Stimulated activated CD8-positive, alpha-beta memory T cell treated with anti-CD3 and anti-CD28 coated beads, Interleukin-2, amount 100 ng/mL, for 1 hour (primary cell): ENCODE measurements at places on chromosomes 1 and 21.

GRCh38 chr1:2628933-2629626, 3.7 kb downstream of the MMEL1 start:
- DNase-seq: no peak

- no peak for DNase-seq
These were observed 3.8 kb downstream of the DNASE2B start for GRCh38 chr1:84402060-84402459.

DNA sequence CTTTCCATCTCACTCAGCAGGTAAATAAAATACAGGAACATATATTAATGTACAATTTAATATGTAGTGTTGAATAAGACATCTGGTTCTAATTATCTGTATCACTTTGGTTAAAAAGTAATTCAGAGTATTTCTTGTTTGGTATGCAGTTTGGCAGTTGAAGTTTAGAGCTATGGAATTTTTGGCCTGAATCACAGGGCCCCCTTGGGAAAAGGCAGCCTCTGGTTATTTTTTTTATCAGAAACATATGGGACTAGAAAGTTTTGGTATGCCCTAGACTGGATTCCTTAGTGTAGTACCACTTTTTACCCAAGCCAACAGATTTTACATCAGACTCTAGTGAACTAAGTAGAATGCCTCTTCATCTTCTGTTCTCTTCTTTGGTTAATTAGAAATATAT, 26.4 kb downstream of the CNST start:
- no peak for DNase-seq

DNA sequence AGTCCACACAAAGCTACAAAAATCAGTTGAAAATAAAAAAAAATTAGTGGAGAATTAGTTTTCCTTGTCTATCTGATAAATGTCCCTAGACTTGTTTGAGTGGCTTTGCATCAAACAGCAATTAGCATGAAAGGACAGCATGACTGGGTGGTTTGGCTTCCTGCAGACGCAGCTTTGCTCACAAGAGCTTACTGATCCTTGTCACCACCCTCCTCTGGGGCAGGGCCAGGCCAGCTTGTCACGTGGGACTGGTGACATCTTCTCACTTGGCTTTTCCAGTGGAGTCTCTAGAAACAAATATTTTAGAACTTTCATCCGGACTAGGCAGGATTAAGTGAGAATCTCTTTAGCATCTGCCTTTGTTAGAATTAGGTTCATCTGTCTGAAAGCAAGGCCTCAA, 76.0 kb upstream of the OLIG2 start:
- no peak for DNase-seq
